HCT116 (cell line): ENCODE measurements at places on chromosomes 4 and X.

DNA sequence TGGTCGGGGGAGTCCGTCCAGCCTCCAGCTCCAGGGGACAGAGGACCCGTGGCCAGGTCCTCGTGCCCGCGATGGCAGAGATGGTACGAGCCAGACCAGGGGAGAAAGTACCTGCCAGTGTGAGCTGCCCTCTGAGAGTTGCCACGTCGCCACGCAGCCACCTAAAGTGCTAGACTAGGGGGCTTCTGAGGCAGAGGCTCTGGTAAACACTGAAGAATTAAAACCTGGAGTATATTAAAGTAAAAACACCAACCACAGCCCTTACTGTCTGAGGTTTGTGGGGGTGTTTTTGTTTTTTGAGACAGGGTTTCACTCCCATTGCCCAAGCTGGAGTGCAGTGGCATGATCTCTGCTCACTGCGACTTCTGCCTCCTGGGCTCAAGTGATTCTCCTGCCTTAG, 60.1 kb upstream of the SORCS2 start:
- no peak for DNase-seq

- DNase-seq = no peak
Observed at GRCh38 chr4:73414936-73415271, 10.8 kb downstream of the ALB start.

DNA sequence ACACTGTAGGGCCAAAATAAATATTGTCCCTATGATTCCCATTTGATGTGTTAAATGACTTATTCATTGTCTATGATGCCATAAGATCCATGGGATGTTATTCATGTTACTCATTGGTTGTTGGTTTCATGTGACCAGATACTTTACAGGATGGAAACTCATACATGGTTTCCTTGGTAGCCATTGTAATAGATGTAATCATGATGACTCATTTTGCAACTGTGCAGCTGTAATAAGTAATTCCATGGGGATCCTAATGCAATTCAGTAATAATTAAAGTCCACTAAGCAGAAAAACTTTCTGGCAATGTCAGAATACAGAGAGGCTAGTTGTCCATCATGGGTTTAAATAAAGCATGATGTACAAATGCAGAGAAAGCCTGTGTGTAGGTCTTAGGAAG, 389.7 kb upstream of the NR3C2 start:
- peak; percentile 4 for DNase-seq

- DNase-seq = no peak
Observed at GRCh38 chr4:1374706-1375045, 27.7 kb downstream of the UVSSA start.

GRCh38 chr4:161186012-161186411, 977.8 kb downstream of the FSTL5 start:
- no peak for DNase-seq

GRCh38 chr4:122403861-122404260, 25.1 kb downstream of the ADAD1 start:
- DNase-seq = no peak

- no peak for DNase-seq
Observed at GRCh38 chr4:26784207-26784865, 76.3 kb upstream of the STIM2 start.

- no peak for DNase-seq
Observed at GRCh38 chrX:110944751-110945675, 149.4 kb upstream of the CHRDL1 start.

GRCh38 chr4:61995717-61996340, 795.7 kb downstream of the ADGRL3 start:
- no peak for DNase-seq

- DNase-seq = no peak
Observed at GRCh38 chr4:182142176-182143085, 100.8 kb upstream of the TENM3 start.

- peak; percentile 44 for DNase-seq
Observed at GRCh38 chrX:12771445-12772069, 19.7 kb upstream of the PRPS2 start.

- DNase-seq = peak; percentile 13
Observed at GRCh38 chr4:106444557-106444956, 76.0 kb upstream of the GIMD1 start.

- DNase-seq = no peak
Observed at GRCh38 chrX:18031726-18032375, 170.8 kb upstream of the RAI2 start.

- DNase-seq = no peak
Observed at GRCh38 chrX:66012094-66012534, 27.8 kb downstream of the VSIG4 start.

GRCh38 chr4:20890761-20891160, 190.5 kb downstream of the PACRGL start:
- DNase-seq = no peak

DNA sequence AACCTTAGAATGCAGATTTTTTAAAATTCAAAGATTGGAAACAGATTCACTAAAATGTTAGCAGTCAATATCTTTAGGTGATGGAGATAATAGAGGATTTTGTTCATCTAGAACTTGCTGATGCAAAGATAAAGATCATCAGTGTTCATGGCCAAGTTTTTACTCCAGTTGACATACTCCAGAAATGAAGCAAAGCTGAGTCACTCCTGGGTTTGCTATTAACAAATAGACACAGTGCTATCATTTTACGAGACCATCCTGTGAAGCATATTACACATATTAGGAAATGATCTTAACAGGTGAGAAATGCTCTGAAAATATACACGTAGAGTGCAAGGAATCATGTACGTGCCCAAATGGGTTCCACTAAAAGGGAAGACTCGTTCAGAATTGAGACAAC, 170.6 kb upstream of the FAM9B start:
- DNase-seq = no peak

- DNase-seq = peak; percentile 56
Observed at GRCh38 chrX:7132335-7133049, 15.0 kb upstream of the STS start.

DNA sequence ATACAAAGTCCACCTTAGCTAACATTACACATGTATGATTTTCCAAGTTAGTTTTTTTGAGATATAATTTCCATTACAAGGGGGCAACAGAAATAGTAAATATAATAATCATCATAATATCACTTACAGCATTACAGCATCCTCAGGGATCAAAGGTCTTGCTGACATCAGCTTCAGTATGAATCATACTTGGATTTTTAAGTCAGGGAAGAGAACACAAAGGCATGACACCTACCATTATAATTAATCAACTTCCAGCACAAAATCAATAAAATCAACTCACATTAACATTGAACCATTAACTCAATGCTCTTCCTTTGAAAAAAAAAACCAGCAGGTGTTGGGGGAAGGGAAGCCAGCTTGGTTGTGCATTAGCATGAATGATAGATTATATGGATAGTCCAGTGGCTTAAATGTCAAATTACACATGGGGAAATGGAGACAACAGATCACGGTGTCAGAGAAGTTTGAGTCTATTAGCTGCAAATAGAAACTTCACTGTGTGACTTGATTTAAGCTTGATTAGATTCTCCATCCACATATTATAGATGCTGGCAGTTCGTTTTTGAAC, 66.9 kb upstream of the CAPN6 start:
- DNase-seq = no peak

GRCh38 chr4:105547769-105548168, 4.7 kb upstream of the ARHGEF38 start:
- no peak for DNase-seq

GRCh38 chr4:186948361-186949242, 224.9 kb upstream of the FAT1 start:
- DNase-seq = no peak

DNA sequence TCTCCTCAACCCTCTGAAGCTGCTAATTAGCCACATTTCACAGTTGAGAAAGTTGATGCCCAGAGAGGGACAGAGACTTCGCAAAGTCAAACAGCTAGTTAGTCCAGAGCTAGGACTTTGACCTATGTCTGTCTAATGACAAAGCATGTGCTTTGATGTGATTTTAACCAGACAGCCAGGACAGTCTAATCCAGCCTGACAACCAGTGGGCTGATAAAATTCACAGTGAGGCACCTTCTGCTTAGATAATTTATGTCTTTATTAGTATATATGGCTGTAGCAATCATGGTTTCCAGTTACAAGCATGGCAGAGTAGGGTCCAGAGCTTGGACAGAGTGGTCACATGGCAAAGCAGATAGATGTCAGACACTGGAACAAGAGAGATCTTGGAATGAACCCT, 133.6 kb upstream of the C1QTNF7 start:
- DNase-seq = no peak

DNA sequence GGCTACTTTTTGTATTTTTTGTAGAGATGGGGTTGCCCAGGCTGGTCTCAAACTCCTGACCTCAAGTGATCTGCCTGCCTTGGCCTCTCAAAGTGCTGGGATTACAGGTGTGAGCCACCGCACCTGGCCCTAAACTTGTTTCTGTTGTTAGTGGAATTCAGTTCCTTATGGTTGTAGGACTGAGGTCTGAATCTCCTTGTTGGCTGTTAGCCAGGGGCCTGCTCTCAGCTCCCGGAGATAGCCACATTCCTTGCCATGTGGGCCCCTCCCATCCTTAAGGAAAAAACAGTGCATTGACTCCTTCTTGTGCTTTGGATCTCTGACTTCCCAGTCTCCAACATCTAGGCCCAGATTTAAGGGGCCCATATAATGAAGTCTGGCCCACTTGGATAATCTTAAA, 49.4 kb upstream of the NYX start:
- no peak for DNase-seq

DNA sequence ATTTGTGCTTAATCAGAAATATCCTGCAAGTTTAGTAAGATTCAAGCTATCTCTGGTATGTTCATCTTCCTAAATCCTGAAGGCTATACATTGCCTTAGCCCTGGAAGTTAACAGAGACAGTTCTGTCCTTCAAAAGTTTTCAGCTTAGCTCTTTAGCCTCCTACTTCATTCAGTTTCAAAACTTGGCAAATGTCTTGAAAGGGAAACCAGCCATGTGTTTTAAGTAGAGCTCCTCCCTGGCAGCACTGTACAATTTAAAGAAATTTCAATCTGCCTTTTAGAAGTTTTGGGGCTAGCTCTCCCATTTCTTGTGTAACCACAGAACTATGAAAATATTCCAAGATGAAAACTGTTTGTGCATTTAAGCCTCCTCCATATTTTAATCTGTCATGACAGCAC, 47.0 kb downstream of the FANCB start:
- DNase-seq = no peak

- no peak for DNase-seq
Observed at GRCh38 chr4:57265831-57266582, 155.8 kb upstream of the IGFBP7 start.

DNA sequence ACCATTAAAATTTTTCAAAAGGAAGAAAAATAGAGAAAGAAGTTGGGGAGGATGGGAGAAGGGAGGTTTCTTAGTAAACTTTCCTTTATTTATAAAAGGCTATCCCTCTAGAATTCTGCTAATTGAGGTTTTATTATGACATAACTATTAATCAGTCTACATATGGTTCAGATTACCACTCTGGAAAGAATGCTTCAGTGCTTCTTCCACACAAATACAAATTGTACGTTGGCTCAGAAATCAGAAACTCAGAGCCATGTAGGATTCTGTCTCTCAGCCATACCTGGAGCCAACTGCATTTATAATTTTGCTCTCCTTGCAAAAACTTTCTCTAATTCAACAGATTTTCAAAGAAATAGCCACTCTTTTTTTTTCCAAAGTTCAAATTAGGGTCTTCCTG, 37.1 kb downstream of the SRPX start:
- no peak for DNase-seq

- no peak for DNase-seq
Observed at GRCh38 chr4:1713003-1713851, 1.1 kb upstream of the SLBP start.

DNA sequence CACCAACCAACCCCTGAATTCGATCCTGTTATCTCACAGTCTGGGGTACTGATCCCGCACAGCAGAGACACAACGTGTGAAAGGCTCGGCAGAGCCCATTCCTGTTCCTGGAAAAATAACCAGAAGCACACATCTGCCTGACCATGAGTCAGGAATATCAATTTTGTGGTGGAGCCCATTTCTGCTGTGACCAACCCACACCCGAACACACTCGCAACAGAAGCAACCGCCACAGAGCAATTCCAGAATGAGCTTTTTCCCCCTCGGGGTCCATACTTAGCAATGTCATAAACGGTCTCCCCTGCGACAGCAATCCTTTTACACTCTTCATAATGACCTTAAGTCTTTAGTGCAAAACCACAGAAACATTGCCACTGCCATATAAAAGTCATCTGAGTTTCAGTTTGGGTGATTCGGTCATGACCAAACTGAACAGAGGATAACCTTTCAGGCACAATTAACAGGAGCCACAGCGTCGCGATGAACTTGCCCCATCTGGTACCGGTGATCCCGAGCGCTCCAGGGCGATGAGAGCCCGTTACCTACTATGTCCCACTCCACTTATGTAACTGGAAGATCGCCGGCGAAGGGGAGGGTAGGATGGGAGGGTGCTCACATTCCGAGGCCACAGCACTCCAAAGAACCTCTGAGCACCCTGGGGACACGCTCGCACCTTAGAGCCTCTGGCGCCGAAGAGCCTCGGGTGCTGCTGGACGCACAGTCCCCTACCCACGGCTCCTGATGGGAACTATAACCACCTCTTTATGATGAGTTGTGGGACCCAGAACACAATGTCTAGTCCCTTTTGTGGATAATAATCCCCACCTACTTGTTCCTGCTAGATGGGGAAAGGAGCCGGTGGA, 1.1 kb downstream of the MECP2 start:
- no peak for DNase-seq

GRCh38 chr4:83860200-83860599, 324.3 kb downstream of the GPAT3 start:
- no peak for DNase-seq

DNA sequence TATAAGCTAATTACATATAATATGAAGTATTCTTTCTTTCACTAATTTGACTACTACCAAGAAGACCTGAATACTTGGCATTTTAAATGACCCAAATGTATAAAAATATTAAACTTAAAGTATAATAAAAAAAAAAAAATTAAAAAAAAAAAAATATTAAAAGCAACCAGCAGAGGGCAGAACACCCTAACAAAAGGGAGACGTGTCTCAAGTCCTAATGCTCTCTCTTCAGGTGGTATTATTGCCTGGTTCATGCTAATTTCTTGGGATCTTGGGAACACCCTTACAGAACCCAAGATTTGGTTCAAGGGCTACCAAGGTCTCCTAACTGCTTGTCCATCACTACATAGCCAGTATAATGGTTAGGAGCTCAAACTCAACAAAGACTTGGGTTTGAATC, 754.8 kb downstream of the RAB28 start:
- peak; percentile 33 for DNase-seq

- DNase-seq = no peak
Observed at GRCh38 chr4:3091464-3091863, 17.0 kb downstream of the HTT start.

GRCh38 chr4:37397505-37397904, 153.0 kb downstream of the NWD2 start:
- no peak for DNase-seq

DNA sequence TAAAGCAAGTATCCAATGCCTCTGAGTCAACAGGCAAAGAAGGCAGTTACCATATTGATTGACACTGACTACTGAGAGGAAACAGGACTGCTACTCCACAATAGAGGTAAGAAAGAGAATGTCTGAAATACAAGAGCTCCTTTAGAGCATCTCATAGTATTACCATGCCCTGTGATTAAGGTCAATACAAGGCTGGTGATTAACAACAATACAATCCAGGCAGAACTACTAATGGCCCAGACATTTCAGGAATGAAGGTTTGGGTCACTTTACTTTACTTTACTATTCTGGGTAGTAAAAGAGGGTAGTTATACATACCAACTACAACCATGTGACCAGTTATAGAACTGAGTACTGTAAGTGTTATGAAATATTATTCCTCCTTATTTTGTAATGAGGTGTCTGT, 44.5 kb downstream of the BRWD3 start:
- DNase-seq = no peak

- peak; percentile 24 for DNase-seq
Observed at GRCh38 chrX:120308959-120309872, 2.0 kb downstream of the TMEM255A start.
